GM23248 (cell line): ENCODE measurements at places on chromosomes 16 and 17. TPM values are rescaled to one million over a fixed set of nuclear protein-coding genes. Genes with fewer than 3 reads are reported as not detected.
A peak's percentile ranks its signal among the peaks of the same experiment; 100 is the strongest.

The CLDN9 gene
- not detected in 2 replicates for total RNA-seq

DNA sequence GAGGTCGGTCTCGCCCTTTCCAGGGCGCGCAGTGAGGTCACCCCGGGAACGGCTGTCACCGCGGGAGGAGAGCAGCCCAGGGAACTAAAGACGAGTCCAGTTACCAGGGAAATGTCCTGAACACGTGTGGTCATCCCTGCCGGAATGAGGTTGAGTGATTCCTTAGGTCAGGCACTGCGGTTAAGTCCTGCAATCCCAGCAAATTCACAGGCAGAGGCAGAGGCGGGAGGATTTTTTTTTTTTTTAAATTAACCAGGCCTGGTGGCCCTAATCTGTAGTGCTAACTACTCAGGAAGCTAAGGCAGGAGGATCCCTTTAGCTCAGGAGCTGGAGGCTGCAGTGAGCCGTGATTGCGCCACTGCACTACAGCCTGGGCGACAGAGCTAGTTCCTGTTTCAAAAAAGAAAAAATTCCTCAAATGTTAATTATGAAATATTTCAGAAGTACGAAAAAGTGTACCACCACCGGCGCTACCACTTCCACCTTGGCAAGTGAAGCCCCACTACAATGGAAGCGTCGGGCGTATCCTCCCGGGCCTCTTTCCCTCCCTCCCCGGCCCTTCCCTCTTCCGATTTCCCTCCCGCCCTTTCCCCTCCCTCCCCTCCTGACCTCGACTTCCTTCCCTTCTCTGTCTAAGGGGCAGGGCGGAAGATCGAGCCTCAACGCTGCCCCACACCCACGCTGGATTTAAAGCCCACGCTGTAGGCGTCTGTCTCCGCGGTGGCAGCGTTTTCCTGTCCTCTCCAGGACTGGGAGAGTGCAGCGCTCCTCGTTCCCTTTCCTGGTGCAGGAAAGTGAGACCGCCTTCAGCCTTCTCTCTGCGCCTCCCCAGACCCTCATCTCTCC, 27.3 kb downstream of the SLFN11 start:
- peak overlapping the region; percentile 7; the same call in 1 of the 2 replicates for H3K27ac ChIP-seq
- DNase-seq: peak; percentile 71
- no peaks in the 10 kb centered on the region; the same call in 1 of the 2 replicates for H3K27me3 ChIP-seq
- H3K4me3 ChIP-seq: peak overlapping the region; percentile 74
- H3K36me3 ChIP-seq: no peaks in the 10 kb centered on the region; the same call in 1 of the 2 replicates

DNA sequence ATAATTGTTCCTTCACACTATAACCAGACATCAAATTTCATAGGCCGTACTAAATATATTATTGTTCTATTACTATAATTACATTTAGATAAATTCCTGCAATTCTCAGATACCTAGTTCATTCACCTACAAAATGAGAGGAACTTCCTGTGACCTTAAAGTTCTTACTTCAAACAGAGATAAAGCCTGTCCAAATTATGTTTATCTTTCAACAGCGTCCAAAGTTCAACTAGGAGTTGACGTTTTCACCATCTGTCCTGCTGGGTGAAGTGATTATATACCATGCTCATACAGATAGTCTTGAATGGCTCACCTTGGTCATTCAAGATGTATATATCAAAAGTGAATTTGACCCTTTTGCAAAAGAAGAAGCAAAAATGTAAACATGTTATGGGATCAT, 440.6 kb downstream of the CDH8 start:
- H3K36me3 ChIP-seq: no peaks in the 10 kb centered on the region
- no peaks in the 10 kb centered on the region for H3K4me1 ChIP-seq
- H3K4me3 ChIP-seq: no peak overlapping the region
- no peak overlapping the region for H3K27ac ChIP-seq
- no peaks in the 10 kb centered on the region for H3K27me3 ChIP-seq

The MT1M gene
- total RNA-seq: 3.8 and 8.2 TPM in 2 replicates

- DNase-seq: no peak
- peaks cover 28% of the 10 kb centered on the region for H3K4me1 ChIP-seq
- H3K27ac ChIP-seq: no peak overlapping the region
Measured at GRCh38 chr17:74769856-74770497, 6.2 kb downstream of the NAT9 start.

- no peak overlapping the region for H3K4me3 ChIP-seq
- no peaks in the 10 kb centered on the region for H3K36me3 ChIP-seq
- 0 out of 2 replicates have a peak, but pooled peaks cover 3% of the 10 kb centered on the region for H3K4me1 ChIP-seq
- peak; percentile 43 for DNase-seq
Measured at GRCh38 chr17:3558603-3559269, 1.1 kb upstream of the TRPV3 start.

The DRC3 gene
- 1.0 and 3.6 TPM in 2 replicates for total RNA-seq

DNA sequence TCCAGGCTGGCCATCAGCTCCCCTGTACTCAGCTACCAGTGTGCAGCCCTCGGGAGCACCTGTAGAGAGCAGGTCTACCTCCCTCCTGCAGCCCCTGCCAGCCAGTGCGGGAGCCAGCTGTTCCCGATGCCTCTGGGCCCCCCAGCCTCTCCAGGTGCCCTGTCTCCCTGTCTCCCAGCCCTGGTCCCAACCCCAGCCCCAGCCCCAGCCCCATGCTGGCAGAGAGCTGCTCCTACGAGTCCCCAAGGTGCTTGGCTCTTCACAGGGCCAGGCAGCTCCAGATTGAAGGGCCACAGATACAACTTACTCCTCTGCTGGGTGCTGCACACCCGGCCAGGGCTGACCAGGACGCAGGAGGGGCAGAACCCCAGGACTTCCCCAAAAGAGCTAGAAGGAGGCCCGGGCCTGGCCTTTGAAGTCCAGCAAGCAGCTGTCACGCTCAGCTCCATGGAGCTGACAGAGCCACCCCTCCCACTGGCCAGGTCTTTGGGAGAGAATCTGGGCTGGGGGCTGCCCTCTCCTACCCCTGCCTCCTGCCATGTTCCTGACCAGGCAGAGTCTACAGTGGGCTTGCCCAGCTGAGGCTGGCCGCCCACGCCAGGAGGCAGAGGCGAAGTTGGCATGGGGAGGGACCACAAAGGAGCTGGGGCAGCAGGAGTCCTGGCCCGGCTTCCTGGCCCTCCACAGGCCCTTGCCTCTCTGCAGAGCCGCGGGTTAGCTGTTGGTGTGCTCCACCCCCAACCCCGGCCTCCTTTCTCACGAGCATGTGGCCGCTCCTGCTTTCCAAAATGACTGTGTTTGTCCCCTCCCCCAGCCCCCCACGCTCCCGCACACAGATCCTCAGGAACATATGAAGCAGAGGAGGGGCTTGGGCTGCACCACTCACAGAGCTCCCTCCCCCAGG, 9.5 kb upstream of the ADAM11 start:
- no peak for DNase-seq
- H3K27ac ChIP-seq: no peak overlapping the region
- no peaks in the 10 kb centered on the region for H3K27me3 ChIP-seq
- H3K4me3 ChIP-seq: no peak overlapping the region

DNA sequence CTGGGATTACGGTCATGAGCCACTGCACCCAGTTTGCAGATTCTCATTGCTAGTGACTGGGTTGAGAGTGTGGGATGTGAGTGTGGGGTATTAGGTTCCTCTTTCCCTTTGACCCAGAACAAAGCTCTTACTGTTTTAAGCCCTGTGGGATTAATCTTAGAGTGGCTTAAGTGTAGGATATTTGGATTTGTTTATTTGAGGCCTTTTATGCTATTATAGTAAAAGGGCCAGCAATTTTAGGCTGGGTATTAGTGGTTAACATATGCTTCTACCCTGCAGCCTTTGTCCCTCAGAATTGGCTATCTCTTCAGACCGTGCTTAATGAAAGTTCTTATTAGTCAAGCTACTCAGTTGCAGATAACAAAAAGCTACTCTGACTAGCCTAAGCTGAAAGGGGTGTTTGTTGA, 3.2 kb downstream of the SGF29 start:
- H3K36me3 ChIP-seq: 0 out of 2 replicates have a peak, but pooled peaks cover 4% of the 10 kb centered on the region
- peaks cover 7% of the 10 kb centered on the region; the same call in 1 of the 2 replicates for H3K4me1 ChIP-seq

DNA sequence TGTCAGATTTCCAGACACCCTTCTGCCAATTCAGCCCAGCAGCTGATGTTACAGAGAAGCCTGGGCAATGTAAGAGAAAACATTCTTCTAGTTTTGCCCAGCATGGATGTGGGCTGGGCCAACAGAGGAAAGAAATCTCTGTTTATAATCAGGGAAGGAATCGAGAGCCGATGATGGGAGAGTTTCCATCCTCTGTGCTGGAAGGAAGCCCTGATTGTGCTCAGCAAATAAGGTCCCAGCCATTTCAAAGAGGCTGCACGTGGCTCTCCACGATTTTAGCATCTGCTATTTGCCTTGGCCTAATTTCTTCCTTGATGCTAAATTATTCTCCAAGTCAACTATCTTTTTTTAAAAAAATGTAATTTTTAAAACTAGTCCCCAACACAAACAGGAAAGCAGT, 70.0 kb downstream of the IRX6 start:
- H3K27me3 ChIP-seq: peaks cover 1% of the 10 kb centered on the region
- H3K36me3 ChIP-seq: no peaks in the 10 kb centered on the region
- H3K4me1 ChIP-seq: no peaks in the 10 kb centered on the region
- DNase-seq: no peak
- no peak overlapping the region for H3K27ac ChIP-seq
- H3K4me3 ChIP-seq: no peak overlapping the region

DNA sequence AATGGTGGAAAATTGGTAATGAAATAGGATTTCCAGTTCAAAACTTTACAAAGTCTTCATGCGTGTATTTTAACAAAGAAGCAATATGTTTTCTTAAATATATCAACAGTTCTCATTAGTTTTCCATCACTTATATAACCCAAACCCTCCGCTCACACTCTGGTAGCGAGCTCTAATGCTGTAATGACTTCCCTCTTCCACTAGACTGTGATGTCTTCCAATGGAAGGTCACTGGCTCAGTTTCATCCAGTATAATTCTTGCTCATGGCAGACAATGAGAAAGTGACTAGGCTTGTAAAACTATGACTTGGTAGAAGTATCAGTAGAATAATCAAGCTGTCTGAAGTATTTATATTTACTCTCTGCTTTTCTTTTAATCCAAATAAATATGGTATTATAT, 32.8 kb downstream of the NETO2 start:
- no peaks in the 10 kb centered on the region for H3K4me1 ChIP-seq
- H3K27me3 ChIP-seq: no peaks in the 10 kb centered on the region
- no peak overlapping the region for H3K4me3 ChIP-seq
- H3K36me3 ChIP-seq: no peaks in the 10 kb centered on the region
- DNase-seq: no peak

DNA sequence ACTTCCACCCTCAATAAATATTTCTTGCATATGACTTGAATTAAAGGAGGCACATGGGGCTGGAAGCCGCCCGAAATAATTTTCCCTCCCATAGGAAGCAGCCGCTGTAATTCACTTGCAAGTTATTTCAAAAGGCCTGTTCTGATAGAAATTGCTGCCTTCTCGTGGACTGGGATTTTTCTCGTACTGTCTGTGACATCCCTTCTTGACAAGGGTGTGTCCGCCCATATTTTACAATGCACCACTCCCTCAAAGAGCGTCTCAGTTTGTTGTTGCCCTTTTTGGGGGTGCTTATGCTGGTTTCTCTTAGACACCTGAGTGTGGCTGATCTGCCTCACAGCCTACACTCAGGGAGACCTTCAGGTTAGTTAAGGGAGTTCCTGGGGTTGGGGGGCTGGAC, 160.0 kb downstream of the MSI2 start:
- no peak overlapping the region for H3K4me3 ChIP-seq
- no peaks in the 10 kb centered on the region for H3K4me1 ChIP-seq
- H3K27ac ChIP-seq: no peak overlapping the region
- no peak for DNase-seq

DNA sequence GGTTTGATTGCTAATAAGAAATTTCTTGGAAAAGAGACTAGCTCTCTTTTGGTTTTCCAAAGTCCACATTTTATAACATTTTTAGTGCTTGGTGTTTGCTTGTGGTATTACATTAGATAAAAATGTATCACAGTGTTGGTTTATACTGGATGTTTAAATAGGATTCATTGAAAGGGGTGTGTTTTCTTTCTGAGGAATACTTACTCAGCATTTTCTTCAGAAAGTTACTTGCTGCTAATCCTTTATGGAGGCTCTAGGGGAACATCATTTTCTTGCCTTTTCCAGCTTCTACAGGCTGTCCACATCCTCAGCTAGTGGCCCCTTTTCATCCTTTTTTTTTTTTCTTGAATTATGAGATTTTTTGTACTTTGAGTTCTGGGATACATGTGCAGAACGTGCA, 834 bp upstream of the KRT39 start:
- H3K4me3 ChIP-seq: no peak overlapping the region
- H3K4me1 ChIP-seq: no peaks in the 10 kb centered on the region
- H3K27ac ChIP-seq: no peak overlapping the region
- H3K36me3 ChIP-seq: no peaks in the 10 kb centered on the region
- H3K27me3 ChIP-seq: no peaks in the 10 kb centered on the region

DNA sequence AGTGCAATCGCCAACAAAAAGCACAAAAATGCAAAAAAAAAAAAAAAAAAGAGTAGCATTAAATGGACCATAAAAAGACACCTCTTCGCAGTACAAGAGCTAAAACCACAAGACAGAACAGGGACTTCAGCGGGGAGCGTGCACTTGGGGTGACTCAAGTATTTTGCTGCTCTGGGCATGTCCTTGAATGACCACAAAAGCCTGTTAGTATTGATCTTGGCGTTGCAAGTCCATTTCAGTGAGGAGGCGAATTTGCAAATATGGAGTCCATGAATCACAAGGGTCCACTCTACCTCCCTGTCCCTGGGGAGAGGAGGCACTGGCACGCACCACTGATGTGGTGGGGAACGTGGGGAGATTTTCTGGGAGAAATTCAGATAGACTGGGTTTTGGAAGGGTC, 78.9 kb downstream of the CNGB1 start:
- H3K4me3 ChIP-seq: no peak overlapping the region
- H3K27ac ChIP-seq: no peak overlapping the region
- H3K36me3 ChIP-seq: no peaks in the 10 kb centered on the region
- peaks cover 16% of the 10 kb centered on the region for H3K4me1 ChIP-seq
- DNase-seq: peak; percentile 23
- H3K27me3 ChIP-seq: no peaks in the 10 kb centered on the region

- no peaks in the 10 kb centered on the region for H3K27me3 ChIP-seq
- DNase-seq: peak; percentile 89
- no peak overlapping the region for H3K27ac ChIP-seq
- no peak overlapping the region for H3K4me3 ChIP-seq
- H3K4me1 ChIP-seq: peaks cover 14% of the 10 kb centered on the region
Measured at GRCh38 chr17:50681263-50682200, 26.2 kb downstream of the ANKRD40 start.

The TUBB3 gene
- total RNA-seq: 215 and 225 TPM in 2 replicates

- no peak overlapping the region for H3K27ac ChIP-seq
- no peak overlapping the region for H3K4me3 ChIP-seq
- H3K4me1 ChIP-seq: peaks cover 6% of the 10 kb centered on the region; the same call in 1 of the 2 replicates
- H3K27me3 ChIP-seq: no peaks in the 10 kb centered on the region
- no peak for DNase-seq
Measured at GRCh38 chr16:72835086-72835485, 212.8 kb downstream of the ZFHX3 start.

The PRAC2 gene
- total RNA-seq: not detected in 2 replicates
